ENCODE measurements at places on chromosomes 5 and 9.
A peak's percentile ranks its signal among the peaks of the same experiment; 100 is the strongest.

DNA sequence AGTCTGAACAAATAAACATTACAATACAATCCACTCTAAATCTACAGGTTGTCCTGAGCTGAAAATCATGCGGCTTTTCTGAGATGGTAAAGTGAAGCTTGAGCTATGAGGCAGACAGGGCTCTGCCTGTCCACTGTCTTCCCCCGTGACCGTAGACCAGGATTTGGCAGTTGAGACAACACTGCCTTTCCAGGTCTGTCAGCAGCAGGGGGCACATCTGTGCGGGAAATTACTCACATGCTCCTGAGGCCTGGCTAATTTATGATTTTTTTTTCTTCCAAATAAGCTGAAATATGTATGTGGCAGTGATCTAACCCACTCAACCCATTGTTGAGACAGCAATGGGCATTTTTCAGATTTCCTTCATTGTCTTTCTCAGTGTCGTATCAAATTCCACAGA lies 307.9 kb downstream of the FBXL7 start:
- DNase-seq, result no peak

DNA sequence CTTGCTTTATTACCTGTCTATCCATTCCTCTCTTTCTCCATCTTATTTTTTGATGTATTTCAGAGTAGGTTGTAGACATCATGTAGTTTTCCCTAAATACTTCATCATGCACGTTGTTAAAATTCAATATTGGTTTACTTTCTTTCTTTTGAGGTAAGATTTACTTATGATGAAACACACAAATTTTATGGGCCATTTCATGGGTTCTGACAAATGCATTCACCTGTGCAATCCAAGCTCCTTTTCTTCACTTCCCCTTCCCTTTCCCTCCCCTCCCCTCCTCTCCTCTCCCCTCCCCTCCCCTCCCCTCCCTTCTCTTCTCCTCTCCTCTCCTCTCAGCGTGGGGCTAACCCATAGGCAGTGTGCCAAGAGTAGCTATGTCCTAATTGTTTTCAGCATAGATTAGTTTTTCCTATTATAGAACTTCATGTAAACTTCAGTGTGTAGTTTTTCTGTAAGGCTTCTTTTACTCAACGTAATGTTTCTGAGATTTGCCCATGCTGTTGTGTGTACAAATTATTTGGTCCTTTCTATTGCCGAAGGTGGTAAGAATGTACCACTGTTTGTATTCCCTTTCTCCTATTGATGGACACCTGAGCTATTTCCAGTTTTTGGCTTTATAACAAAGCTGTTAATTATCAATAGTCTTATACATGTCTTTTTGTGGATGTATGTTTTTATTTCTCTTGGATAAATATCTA lies 92.9 kb upstream of the CLINT1 start:
- DNase-seq, result no peak

GRCh38 chr5:127324756-127325155 lies 34.2 kb downstream of the MEGF10 start:
- no peak for DNase-seq

DNA sequence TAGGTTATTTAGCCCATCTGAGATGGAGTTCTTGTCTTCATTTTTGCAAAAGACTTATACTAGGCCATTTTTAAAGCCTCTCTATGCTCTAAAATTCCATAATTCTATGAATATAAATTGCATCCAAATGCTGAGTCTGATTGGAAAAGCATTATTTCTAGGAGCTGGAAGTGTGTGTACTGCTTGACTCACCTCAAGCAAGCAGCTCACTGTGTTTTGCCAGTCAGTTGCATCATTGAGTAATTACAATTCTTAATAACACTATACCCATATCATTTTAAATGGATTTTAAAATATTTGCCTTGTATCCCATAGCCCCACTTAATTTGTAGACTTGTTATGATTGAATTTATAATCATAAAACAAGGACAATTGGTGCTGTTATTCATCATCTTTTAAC lies 161.0 kb downstream of the PAM start:
- DNase-seq, result no peak

DNA sequence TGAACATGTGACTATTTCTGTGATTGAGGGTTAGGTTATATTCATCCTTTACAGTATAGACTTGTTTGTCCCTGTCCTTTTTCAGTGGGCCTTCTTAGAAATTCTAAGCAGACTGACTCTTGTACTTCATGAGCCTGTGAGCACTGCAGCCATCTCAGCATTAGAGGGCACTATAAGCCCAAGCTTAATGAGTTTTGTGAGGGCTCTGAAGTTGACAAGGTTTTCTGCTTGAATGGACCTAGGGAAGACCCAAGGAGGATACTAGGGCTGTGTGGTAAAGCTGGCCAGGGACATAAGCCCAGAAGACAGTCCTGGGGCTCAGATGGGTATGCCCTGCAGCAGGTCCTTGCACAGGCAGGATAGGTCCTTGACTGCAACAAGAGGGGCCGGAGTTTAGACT lies 126.5 kb downstream of the MRPS30 start:
- DNase-seq, result peak; percentile 7

DNA sequence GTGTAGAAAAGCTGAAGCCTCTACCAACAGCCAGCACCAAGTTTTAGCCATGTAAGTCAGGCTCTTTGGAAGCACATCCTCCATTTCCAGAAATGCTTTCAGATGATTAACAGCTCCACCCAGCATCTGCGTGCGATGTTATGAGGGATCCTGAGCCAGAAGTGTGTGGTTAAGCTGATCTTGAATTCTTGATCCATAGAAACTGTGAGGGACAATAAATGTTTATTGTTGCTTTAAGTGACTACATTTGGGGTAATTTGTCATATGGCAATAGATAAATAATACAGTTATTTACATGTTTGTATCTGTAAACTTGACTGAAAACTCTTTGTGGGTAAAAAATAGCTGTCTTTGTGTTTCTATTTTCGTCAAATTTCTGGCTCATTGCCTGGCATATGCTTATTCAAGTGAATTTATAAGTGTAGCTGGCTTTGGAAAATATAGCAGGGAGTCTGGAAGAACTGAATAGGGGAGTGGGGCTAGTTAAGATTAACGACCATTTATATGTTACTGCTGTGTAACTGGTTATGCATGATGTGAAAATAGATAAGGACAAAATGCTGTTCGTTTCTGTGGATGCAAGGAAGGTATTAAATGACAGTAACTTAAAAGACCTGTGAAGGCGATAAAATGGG lies 234.1 kb downstream of the LRRC70 start:
- DNase-seq, result no peak

GRCh38 chr9:88997646-88998045 lies 6.4 kb downstream of the S1PR3 start:
- no peak for DNase-seq

DNA sequence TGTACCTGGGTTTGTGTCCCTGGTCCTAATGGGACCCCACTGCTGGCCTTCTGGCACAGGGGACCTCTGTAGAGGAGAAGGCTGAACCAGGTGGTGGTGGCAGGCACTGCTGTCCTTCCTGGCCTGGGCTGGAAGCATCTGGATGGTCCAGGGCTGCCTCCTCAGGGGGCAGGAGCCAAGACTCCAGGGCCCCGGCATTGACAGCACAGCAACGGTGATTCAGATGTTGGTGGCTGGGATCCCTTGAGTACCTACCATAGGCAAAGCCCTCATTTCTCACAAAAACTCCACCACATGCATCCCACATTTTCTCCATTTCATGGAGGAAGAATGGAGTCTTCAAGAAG lies 15.0 kb downstream of the FGD3 start:
- DNase-seq, result no peak

DNA sequence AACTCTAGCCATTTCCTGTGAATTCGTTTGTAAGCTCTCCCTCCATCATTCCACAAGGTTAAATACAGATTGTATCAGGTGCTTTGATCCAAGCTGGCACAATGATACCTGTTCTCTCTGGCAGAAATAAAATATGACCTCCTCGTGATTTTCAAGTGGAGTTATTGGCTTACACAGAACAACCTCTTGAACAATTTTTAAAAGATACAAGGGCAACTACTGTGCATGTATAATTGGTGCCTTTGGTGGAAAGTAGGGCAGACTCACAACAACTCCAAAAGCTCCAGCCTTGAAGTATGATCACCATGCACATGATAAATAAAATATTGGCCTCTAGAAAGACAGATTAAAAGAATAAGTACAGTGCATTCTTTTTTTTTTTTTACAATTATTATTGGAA lies 106.0 kb downstream of the SEMA6A start:
- no peak for DNase-seq

- DNase-seq, result no peak
Measured at GRCh38 chr5:7816535-7816901, 34.4 kb downstream of the CFAP90 start.

DNA sequence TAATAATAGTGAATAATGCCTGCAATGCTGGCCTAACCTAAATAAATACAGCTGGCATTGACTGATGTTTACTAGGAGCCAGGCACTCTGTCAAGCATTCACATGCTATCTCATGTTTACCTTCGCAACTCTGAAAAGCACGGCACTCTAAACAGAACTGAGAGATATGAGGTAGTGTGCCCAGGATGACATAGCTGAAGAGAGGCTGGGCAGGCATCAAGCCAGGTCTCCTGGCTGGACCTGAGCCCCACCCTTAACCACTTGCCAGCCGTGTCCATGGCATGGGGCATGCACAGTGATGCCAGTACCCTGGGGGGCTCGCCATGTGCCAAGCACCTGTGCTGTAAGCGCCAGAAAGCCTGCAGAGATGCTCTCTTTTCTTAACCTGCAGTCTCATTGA lies 119.4 kb upstream of the MVB12B start:
- DNase-seq, result no peak

- DNase-seq, result no peak
Measured at GRCh38 chr5:73322437-73323076, 126.0 kb downstream of the FOXD1 start.

GRCh38 chr9:90044710-90045151 lies 439.9 kb downstream of the GADD45G start:
- no peak for DNase-seq

GRCh38 chr9:130331573-130331972 lies 66.0 kb downstream of the HMCN2 start:
- DNase-seq, result no peak

- DNase-seq, result no peak
Measured at GRCh38 chr9:131584858-131585257, 39.5 kb downstream of the PRRT1B start.

- no peak for DNase-seq
Measured at GRCh38 chr9:91187965-91188344, 173.8 kb downstream of the AUH start.

DNA sequence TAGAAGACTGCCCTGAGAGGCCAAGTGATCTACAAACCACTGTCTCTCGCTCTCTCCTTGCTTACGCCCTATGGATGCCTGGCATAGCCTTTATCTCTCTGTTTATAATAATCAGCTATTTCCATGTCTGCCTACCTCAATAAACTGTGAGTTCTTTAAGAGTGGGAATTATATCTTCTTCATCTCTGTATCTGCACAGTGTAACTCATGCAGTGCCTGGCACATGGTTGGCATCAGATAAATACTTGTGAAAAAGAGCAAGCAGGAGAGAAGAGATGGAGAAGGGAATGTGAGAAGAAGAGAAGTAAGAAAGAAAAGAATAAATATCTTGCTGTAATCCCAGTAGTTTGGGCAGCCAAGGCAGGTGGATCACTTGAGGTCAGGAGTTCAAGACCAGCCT lies 94.6 kb upstream of the TNPO1 start:
- no peak for DNase-seq

GRCh38 chr9:124297551-124297901 lies 39.8 kb downstream of the NEK6 start:
- no peak for DNase-seq

DNA sequence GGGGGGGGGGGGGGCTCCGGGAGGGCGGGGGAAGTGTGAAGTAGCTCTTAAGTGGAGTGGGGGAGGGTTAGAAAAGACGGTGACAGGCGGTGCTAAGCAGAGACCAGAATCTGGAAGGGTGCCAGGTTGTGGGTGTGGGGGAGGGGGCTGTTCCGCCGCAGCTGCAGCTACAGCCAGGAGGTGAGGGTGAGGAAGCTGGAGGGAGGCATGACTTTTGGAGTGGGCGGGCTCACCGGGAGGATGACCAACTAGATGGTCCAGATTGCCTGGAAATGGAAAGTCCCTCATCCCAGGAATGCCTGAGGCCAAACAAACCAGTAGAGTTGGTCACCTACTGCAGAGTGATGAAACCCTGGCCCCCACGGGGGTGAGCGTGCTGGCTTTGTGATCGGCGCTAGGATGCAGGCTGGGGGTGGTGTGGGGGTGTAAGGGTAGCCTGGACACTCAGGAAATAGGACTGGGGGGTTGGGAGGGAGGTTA lies 158.1 kb upstream of the SHB start:
- DNase-seq, result peak; percentile 15

GRCh38 chr5:61666064-61666621 lies 334.1 kb downstream of the ZSWIM6 start:
- no peak for DNase-seq

DNA sequence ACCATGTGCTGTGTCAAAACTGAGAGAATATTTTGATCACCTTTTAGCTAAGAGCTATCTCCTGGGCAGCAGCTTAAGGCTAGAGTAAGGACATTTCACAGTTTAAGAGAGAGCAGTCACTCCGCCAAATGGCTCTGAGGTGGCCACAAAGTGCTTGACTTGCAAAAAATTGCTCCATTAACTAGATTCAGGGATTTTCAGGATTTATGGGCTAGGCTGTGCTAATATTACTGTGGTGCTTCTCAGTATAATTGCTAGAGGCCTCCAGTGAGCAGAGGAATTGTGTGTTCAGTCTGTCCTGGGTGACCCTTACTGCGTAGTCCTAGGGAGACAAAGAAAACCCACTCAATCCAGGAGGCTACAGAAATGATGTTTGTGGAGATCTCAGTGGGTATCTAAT lies 65.2 kb downstream of the PALM2AKAP2 start:
- DNase-seq, result no peak

- DNase-seq, result no peak
Measured at GRCh38 chr5:140840978-140841962, at the start of gene PCDHA8. PCDHA8 (plus strand) TSS chr5:140841187; CDS start chr5:140841322, 135 bp downstream.
